Stimulated activated CD8-positive, alpha-beta memory T cell treated with anti-CD3 and anti-CD28 coated beads, Interleukin-4, amount 100 ng/mL, for 4 hours (primary cell): ENCODE measurements at places on chromosomes 11 and 22.

DNA sequence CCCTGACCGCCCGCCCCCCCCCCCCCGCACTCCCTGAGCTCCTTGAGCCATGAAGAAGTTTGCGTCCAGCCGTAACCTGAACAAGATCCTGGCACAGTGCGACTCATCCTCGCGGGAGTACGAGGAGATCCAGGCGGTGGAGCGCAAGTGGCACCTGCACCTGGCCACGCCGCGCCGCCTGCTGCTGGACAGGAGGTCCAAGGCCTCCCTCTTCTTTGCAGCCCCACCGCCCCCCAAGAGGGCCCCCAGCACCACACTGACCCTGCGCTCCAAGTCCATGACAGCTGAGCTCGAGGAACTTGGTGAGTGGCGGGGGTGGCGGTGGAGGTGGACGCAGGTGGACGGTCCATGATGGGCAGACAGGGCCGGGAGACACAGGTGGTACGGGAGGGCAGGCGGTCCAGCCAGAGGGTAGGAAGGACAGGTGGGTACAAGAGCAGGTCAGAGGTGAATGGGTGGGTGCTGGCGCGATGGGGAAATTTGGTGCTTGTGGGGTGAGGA is 32.1 kb upstream of the ACR start:
- DNase-seq: no peak

- DNase-seq: no peak
Measured at GRCh38 chr22:30161051-30161469, 80.8 kb downstream of the HORMAD2 start.

DNA sequence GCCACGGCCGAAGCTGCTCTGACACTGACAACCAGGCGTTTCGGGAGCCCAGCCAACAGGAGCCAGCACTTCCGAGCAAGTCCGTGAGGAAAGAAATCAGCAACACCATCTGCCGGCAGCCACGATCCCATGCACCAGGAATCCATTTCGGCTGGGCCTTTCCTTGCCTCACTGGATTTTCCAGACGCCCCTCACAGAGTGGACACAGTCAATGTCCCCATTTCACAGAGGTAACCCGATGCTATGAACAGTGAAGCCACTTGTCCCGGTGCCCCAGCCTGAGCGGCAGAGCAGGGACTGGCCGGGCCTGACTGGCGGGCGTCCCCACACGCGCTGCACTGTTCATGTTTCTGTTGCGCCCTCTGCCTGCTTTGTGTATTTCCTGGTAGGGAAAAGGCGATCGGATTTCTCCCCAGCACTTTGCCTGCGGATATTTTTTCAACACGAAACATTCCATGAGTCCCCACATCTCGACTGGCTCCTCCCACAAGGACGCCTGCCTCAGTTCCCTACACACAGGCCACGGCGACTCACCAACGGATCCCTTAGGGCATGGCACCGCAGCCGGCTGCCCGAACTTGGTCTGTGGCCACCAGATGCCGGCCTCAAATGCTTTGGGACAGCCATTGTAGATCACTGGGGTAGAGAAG is 55.3 kb downstream of the TRMU start:
- DNase-seq: no peak

DNA sequence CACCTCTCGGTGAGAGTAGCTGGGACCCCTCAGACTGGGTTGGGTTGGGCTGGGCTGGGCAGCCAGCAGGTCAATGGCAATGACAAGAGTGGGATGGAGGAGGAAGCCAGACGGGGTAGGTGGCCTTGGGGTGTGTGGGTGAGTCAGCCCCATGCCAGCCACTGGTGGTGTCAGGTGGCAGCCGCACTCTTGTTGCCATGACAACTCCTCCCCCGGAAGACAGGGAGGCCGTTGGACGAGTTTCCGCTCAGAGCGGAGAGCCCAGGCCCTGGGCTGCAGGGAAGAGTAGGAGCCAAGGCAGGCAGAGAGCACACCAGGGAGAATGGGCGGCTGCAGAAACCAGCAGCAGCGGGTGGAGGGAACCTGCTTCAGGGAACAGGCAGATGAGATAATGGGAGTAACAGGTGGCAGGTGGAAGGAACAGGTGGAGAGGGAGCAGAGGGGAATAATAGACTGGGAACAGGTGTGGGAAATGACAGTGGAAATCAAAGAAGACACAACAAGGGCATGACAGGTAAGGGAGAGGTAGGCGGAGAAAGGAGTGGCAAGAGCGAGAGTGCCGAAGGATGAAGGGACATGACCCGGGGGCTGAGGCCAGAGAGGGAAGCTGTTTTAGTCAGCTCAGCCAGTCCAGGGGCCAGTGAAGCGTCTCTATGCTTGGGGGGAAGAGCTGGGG is 8.7 kb downstream of the SPTBN2 start:
- no peak for DNase-seq

GRCh38 chr22:38180841-38181452 is 683 bp downstream of the PLA2G6 start:
- DNase-seq: no peak

- no peak for DNase-seq
Measured at GRCh38 chr11:889687-890475, 20.7 kb downstream of the CHID1 start.

DNA sequence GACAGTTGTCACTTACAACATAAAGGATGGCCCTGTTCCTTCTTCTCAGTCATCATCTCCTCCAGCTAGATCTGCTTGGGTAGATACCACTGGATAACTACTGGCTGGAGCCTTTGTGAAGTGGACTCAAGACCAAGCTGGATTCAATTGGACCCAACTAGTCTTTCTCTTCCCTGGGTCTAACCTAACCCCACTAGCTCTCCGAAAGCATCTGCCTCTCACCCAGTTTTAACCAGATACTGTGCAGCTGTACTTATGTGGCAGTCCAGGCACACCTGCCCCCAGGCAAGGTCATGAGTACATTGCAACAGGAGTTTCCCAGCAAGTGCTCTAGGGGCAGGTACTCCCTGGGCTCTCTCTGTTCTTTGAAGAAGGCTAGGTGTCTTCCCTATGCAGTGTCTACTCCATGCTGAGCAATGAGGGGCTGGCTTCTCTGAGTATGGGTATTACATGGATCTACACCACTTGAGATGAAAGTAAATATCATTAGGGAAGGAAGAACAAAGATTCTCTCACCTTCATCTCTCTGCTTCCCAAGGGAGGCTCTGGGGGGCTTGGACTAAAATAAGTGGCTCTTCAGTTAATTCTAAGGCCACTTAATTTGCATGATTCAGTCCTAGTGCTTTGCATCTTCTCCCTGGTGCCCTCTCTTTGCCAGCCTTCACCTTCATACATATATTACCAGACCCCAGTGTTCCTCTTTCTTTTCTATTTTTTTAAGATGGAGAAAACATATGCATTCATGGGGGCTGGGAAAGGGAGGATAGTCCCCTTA is 236.1 kb downstream of the NXPE2 start:
- DNase-seq: no peak

- DNase-seq: no peak
Measured at GRCh38 chr22:36383110-36383581, 4.6 kb downstream of the MYH9 start.

DNA sequence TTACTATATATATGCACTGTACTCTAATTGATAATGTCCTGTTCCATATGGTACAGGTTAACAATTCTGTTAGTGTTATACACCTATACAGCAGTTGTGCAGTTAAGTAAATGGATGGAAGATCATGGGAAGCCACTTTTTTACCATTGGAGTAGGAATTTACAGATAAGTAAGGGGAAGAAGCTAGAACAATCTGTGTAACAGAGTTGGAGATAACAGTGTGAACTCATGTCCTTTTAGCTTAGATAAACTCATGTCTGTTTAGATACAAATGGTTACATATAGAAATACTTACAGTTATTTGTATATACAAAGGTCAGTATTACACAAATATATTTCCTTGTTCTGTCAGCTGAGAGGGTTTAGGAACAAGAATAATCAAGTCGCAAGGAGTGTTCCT is 6.8 kb upstream of the DEUP1 start:
- no peak for DNase-seq

DNA sequence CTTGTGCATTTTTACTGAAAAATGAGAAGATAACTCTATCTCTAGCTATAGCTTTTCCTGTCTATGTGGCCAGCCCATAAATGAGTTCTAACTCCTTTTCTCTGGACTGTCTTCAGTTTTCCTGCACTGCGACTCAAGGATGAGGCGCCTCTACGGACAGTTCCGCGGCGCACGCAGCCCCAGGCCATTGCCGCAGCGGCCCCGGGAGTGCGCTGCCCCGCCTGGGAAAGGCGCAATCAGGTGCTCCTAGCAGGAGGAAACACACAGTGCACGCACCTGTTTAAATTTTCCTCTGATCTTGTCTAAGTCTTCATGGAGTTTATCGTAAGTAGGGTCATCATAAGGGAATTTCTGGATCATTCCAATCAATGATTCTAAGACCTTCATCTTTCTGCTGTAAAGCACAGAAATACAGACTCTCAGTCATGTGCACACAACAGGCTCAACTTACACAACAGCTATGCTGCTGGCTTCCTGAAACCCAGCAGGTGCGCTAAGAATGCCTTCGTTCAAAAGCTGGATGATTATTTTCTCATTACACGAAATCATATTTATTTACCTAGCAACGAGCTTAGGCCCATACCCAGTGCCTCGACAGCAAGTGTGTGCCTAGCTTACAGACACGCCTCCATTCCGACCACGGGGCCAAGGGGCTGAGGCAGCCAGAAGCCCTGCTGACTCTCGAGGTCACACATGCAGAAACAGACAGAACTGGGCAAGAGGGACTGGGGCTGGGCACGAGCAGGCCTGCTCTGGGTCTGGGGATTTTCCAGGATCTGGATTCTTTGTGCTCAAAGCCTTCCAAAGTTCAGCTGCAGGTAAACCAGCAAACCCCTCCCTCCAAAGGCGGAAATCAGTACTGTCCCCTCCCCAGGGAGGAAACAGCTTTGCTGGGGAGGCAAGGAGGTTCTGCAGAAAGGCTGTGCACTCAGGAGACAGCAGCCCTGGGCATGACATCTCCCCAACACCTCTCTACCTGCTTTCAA is 7.2 kb downstream of the LTO1 start:
- DNase-seq: no peak
